Daoy (cell line): ENCODE measurements at places on chromosomes 4 and X.
A peak's percentile ranks its signal among the peaks of the same experiment; 100 is the strongest.

DNA sequence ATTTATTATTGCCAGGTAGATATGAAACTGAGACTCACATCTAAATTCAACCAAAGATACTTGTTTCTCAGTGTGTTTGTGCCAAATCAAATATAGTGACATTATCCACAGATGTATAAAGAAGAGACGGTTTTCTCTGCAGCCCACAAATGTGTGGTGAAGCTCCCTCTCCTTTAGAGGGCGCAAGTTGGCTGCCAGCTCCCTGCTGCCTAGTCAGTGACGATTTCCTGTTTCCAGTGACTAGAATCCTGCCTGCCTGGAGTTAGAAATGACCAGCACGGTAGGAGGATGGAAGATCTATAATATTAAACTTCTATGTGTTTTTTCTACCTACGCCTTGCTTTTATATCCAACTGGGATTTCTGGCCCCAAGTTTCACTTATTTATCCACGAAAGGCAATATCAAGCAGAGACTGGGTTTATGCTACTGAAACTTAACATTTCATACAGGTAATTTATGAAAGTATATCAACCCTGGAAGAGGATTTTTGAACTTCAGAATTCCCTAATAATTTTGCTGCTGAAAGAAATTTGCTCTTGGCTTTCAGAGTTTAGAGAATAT is 1793.7 kb upstream of the TENM3 start:
- DNase-seq: peak; percentile 60

- DNase-seq: no peak
These were observed 58.9 kb downstream of the PPM1K start for GRCh38 chr4:88225232-88226105.

DNA sequence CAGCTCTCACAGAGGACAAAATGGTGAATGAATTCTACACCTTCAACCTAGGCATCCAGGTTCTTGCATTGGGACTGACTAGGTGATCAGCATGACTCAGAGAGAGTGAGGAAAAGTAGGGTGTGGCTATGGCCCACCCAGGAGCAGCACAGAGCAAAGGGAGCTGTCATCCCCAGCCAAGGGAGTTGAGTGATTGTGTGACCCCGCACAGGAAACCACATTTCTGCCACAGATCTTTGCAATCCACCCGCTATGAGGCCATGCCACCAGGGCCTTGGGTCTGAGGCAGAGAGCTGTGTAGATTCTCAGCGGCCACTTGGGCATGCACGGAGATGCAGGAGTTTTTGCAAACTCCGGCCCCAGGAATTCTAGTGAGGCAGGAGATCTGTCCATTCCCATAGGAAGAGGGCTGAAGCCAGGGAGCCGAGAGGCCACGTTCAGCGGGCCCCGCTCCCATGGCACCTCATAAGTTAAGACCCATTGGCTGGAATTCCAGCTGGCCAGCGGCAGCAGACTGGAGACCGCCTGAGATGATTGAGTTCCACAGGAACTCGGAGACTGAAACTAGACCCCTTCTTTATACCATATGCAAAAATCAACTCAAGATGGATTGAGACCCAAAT is 75.9 kb downstream of the NAA11 start:
- DNase-seq: peak; percentile 42

GRCh38 chr4:1761130-1761689 is 31.9 kb upstream of the FGFR3 start:
- DNase-seq: no peak

DNA sequence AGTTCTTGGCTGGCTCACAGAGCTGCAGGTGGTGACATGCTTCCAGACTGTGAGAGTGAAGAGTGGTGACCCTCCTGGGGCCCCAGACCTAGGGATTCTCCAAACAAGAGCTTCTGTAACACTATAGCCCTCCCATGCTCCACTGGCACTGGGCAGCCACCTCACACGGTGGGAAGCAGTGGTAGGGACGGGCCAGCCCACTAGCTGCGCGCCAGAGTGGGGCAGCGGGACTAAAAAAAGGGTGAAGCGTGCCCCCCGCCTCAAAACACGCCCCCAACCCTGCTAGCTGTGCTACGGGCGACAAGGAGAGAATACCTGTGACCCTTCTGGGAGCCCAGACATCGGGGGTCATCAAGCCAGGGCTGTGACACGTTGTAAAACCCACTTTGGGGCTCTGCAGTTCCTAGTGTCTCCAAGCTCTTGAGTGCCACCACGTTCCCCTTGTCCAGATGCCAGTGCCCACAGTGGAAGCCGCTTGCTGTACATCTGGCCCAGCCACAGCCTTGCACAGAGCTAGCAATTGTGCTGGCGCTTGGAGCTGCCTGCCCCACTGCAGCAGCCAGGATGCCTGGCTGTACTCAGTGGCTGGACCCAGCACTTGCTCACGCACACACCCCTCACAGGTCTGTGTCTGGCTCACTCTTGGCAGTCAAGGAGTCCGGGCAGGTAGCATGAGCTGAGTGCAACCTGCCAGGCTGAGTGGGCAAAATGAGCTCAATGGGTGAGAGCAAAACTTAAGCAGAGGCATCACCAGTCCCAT is 100.0 kb downstream of the DCAF12L2 start:
- DNase-seq: no peak

DNA sequence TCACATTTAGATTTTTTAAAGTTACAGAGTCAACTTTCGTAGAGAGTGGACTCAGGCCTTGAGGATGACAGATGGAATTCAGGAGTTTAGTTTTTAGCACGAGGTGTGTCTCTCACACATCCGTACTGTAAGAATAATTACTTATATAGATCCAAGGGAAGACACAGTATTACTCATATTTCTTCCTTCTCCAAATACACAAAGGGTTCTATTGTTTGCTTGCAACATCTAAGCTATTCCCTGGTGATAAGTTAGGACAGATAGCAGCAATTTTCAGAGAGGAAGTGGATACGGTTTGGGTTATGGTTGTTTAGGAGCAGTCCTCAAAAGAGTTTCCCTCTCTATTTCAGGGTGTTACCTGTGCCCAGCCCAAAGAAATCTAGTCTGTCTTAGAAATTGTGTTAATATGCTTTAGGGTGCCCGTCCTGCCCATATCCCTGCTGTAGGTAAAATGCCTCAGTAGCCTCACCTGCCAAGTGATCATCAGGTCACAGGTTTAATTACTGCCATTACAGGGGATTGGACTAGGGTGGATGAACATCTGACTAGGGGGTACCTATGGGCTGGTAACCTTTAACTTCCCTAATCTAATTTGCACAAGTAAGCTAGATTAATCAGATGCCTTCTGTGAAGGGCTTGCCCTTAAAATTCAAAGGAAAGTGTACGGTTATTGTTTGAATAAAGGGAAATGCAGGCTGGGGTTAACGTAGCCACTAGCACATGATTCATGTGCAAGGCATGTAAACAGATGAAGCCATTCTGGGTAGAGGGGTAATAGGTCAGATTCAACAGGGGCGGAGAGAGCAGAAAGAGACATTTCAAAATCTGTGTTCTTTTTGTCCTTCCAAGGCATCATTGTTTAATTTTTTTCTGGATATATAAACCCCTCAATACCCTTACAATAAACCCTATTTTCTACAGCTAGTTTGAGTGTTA is 8.7 kb upstream of the PPP3CA start:
- peak; percentile 66 for DNase-seq

GRCh38 chr4:37517326-37517725 is 168.8 kb downstream of the RELL1 start:
- peak; percentile 16 for DNase-seq

GRCh38 chrX:103919270-103919637 is 43.2 kb upstream of the TMSB15B start:
- DNase-seq: no peak

GRCh38 chrX:133645256-133645655 is 230.0 kb upstream of the GPC4 start:
- DNase-seq: no peak

- peak; percentile 85 for DNase-seq
These were observed 64.9 kb downstream of the N4BP2 start for GRCh38 chr4:40121515-40121914.

DNA sequence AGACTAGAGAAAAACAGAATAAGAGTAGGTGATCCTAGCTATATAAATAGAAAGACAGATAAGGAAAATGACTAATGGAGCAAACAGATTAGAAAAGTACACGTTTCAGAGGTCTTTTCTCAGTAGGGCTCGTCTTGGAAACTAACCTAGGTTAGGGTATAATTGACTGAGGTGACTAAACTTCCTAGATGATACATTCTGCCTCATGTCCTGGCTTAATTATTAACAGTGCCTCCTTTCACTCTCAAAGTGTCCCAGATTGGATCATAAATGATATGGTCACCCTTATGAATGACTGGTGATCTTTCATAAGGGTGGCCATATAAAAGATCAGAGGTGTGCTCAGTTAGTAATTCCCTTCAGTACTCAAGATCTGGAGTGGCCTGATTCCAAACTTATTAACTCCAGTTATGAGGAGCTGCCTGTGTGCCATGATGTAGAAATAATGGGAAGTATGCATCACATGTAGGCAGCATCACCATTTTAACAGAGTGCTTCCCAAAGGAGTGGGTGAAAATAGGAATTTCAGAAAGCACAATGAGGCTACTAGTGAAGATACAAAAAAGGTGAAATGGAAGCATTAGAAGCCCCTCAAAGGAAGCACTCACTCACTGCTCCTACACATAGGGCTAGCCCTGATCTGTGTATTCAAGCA is 14.7 kb upstream of the GRIA3 start:
- DNase-seq: no peak
